NCI-H524 (cell line): ENCODE measurements at places on chromosomes 13 and 19.

- no peak for DNase-seq
Observed at GRCh38 chr19:13427273-13428051, 78.8 kb downstream of the CACNA1A start.

DNA sequence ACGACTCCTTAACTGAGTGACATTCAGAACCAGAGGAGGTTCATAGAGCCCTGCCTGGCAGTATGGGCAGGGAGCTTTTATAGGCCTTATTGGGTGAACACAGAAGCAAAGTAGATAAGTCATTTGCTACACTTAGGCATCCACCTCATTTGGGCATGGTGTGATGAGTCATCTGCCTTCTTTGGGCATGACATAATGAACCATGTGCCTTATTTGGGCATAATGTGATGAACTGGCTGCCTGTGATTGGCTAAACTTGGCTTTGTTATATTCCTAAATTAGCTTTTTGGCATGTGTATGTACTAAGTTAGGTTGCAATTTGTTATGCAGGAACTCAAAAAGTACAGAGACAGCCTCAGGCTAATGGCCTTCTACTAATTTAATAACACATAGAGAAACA is 2210.2 kb upstream of the PCDH20 start:
- no peak for DNase-seq

DNA sequence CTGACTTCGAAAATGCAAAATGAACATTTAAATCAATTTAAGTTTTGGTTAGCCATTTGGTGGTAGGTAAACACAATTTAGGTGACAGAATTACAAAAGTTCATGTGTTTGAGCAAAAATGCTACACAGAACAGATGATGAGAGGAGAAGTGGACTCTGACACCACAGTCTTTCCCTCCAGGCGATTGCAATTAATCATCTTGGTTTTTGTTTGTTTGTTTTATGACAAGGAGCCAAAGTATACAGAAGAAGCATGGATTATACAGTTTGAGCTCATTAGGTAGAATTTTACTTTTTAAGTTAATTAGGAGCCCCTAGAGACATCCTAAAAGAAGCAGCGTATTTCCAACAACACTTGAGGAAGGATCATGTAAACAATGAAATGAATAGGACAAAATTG is 49.3 kb upstream of the FREM2 start:
- no peak for DNase-seq

DNA sequence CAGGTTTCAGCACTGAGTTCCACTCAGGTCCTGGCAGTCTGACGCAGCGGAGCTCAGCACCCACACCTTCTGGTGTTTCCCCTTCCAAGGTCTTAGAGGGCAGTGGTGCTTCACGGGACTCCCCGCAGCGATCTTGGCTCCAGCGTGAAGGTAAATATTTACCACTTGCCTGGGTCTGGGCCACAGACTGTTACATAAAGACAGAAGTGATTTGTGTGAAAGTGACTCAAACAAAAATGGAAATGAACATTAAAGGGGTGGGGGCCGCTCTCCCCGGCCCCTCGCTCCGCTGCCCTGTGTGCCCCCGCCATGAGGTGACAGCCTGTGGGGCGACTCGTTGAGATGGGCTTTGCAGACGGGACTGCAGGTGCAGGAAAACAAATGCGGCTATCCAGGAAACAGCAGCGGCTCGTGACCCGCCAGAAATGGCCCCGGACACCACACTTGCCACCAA is 55.0 kb downstream of the GGACT start:
- no peak for DNase-seq

- DNase-seq, result peak; percentile 72
Observed at GRCh38 chr19:4456843-4457653, 546 bp downstream of the UBXN6 start.

DNA sequence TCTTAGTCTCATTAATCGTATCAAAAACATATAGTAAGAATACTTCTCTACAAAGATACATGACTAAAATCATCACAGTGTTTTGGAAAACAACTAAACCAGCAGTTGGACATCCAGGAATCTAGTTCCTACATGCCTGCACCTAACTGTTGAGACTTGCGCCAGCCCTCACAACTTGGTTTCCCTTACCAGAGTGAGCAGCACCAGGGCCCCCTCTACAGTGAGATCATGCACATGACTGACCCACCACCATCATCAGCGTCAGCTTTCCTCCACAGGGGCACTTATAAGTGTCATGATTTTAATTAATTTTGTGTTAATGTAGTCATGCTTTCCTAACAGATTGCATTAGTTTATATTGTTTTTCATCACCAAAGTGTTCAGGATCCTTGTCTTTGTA is 1322.0 kb downstream of the EFNB2 start:
- DNase-seq, result no peak

DNA sequence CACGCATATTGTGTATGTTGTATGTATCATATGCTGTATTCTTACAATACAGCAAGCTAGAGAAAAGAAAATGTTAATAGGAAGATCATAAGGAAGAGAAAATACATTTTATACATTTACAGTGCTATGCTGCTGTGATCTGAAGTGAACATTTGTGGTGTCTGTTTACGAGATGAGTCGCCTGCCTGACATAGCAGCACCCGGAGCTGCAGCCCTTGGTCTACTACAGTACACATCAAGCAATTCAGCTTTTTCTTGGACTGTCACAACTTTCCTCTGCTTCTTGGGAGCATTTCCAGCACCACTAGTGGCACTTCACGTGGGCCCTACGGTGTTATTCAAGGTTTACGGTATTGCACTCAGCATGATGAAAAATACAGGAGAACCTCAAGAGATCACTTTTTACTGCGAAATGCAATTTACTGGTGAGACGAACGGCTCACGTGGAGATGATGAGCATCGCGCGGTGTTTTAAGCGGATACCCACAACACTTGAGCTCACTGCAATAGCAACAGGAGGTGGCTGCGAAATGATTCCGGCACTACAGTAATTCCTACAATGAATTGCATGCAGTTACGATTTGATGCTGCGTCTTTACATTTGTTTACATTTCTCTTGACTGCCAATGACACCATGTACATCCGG is 308.4 kb downstream of the FGF9 start:
- DNase-seq, result no peak

- DNase-seq, result no peak
Observed at GRCh38 chr13:44739539-44739938, 163.4 kb upstream of the TSC22D1 start.

DNA sequence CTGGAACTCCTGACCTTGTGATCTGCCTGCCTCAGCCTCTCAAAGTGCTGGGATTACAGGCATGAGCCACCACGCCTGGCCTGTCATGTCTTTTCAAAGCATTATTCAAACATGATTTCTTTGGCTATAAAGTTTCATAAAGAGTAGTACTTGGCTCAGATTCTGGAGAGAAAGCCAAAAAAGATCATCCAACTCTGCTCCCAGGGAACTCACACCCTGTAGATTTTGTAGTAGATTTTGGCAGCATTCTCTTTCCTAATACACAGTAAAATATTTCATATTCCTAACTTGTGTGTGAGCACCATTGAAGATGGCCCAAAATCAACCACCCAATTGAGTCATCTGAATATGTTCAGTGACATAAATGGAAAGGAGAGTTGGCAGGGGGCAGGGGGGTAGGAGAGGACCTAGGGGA is 48.4 kb downstream of the CAB39L start:
- no peak for DNase-seq

GRCh38 chr13:26914624-26915023 is 154.0 kb upstream of the GPR12 start:
- peak; percentile 44 for DNase-seq

- no peak for DNase-seq
Observed at GRCh38 chr13:103325672-103326071, 259.5 kb upstream of the SLC10A2 start.

GRCh38 chr13:72567566-72567965 is 159.9 kb downstream of the MZT1 start:
- DNase-seq, result no peak

GRCh38 chr19:16527971-16528521 is 14.2 kb downstream of the CHERP start:
- DNase-seq, result no peak

- DNase-seq, result no peak
Observed at GRCh38 chr13:21232599-21232998, 56.1 kb downstream of the MRPL57 start.

DNA sequence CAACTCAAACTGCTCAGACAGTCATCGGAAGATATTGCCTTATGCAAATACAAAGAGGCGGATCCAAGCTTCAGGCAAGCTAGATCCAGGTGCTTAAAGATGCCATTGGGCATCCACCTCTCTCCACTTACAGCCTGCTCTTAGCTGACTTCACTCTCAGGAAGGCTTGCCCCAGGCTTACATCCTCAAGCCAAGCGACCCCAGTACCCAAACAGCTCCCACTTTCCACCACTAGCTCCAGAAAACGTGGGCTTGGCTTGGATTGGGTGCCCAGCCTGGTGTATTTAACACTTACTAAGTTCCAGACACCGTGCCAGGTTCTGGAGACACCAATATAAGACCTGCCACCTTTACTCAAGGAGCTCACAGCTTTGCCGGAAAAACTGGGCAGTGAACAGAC is 142.1 kb upstream of the VSTM2B start:
- no peak for DNase-seq

- no peak for DNase-seq
Observed at GRCh38 chr19:46202872-46203860, 26.4 kb upstream of the IGFL1 start.

DNA sequence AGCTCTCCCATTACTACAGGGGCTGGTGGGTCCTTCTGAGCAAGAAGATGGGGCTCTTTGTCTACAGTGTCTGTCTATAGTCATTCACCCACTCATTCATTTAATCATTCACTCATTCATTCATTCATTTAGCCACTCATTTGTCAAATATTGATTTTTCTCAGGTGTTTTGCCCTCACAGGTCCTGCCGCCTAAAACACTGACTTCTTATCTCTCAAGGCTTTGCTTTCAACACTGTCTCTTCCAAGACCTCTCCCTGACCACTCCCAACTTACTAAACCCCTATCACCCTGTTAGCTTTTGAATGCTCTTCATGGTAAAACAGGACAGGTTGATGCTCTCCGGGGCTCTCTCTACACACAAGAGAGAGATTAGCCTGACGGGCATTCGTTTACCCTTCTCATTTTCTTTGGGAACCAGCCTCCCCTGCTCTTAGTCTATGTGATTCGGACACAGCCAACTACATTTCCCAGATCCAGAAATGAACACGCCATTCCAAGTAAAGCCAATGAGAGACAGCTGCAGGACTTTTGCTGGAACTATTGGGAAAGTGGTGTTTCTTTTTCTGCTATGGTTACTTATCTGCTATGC is 22.7 kb downstream of the FAM187B start:
- DNase-seq, result no peak

- DNase-seq, result no peak
Observed at GRCh38 chr13:48923376-48923775, 52.3 kb upstream of the FNDC3A start.

DNA sequence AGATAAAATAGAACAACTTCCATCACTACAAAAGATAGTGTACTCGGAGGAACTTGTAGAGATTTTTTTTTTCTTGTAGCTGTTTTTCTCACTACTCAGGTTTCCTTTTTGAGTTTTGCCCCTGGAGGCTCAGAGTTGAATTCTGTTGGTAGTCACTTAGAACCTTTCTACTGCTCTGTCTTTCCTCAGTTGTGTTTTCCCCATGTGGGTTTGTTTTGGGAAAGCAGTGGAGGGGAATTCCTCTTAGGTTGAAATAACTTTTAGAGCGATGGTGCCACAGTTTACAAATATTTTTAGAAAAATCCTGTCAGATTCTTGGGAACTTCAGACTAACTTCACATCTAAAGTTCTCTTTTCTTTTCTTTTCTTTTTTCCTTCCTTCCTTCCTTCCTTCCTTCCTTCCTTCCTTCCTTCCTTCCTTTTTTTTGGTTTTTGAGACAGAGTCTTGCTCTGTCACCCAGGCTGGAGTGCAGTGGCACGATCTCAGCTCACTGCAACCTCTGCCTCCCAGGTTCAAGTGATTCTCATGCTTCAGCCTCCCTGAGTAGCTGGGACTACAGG is 65.8 kb downstream of the LRCH1 start:
- no peak for DNase-seq

- peak; percentile 63 for DNase-seq
Observed at GRCh38 chr19:19145684-19146608, 7.7 kb upstream of the TMEM161A start.

GRCh38 chr13:53100394-53101063 is 71.9 kb downstream of the OLFM4 start:
- no peak for DNase-seq

DNA sequence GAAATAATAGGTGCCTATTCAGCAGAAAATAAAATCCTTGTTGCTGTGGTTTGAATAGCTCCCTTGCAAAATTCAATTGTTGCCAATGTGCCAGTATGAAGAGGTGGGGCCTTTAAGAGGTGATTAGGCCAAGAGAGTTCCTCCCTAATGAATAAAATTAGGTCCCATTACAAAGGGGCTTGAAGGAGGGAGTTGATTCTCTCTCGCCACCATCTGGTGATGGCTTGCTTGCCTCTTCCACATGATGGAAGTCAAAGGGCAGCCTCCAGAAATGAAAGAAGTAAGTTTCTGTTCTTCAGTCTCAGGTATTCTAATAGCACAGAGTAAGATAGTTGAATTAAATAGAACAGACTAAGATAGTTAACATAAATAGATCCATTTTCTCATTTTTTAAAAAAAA is 3.0 kb upstream of the EEF1AKMT1 start:
- DNase-seq, result no peak

DNA sequence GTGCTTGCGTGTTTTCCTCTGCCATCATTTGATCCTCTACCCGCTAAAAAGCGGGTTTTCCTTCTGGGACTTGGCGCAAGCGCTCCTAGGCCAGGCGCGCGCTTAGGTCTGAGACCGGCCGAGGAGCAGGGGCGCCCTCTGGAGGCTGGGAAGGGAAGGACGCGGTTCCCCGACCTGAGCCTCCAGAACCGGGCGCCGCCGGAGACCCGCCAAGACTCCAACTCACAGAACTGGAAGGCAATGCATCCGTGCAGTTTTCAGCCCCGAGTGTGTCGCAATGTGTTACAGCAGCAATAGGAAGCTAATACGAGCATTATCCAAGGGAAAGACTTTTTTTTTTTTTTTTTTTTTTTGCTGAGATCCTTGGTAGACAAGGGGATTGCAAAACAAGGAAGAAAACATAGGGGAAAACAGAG is 190.9 kb downstream of the COL4A1 start:
- no peak for DNase-seq

- DNase-seq, result no peak
Observed at GRCh38 chr13:21076253-21076652, 14.9 kb upstream of the LATS2 start.

- no peak for DNase-seq
Observed at GRCh38 chr13:50616101-50616500, 227.4 kb downstream of the DLEU7 start.

- DNase-seq, result no peak
Observed at GRCh38 chr13:54852831-54853230, 1824.2 kb downstream of the OLFM4 start.

DNA sequence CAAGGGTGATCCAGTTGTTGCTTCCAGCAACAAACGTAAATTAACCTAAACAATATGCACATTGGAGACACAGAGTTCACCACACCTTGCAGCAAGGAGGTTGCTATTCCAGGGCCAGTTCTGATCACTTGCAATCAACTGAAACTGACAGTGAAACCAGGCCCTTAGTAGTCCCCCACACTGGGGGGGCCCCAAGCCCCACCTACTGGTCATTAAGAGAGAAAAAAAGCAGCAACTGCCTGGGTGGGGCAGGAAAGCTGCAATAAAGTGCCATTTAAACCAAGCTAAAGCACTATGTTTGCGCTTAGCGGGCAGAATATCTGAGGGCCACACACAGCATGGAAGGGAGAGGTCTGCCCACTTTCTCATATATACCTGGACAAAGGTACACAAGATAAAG is 51.5 kb downstream of the ATP7B start:
- DNase-seq, result no peak

GRCh38 chr19:892243-892893 is 619 bp downstream of the MED16 start:
- no peak for DNase-seq
